ENCODE measurements at places on chromosomes 6 and 20. TPM values are rescaled to one million over a fixed set of nuclear protein-coding genes. Genes with fewer than 3 reads are reported as not detected.

Gene GJA10
- not detected for total RNA-seq

Gene NHLRC1
- 1.2 TPM for total RNA-seq

Gene GLP1R
- total RNA-seq: not detected

Gene MAS1
- total RNA-seq: not detected

Gene TGM3
- total RNA-seq: not detected

Gene HTR1E
- total RNA-seq: not detected

Gene FRS3
- 6.8 TPM for total RNA-seq

Gene C6orf118
- total RNA-seq: not detected

Gene UST
- total RNA-seq: 25.7 TPM

Gene FAM162B
- total RNA-seq: 2.0 TPM

Gene SLC26A8
- not detected for total RNA-seq

Gene ZBTB12
- total RNA-seq: 0.98 TPM

Gene KCNK16
- not detected for total RNA-seq

Gene HTR1B
- total RNA-seq: not detected

Gene TSBP1
- total RNA-seq: not detected

Gene SAMD5
- 1.5 TPM for total RNA-seq

Gene BCAS4
- total RNA-seq: 1.0 TPM

Gene SPATA25
- 2.3 TPM for total RNA-seq

Gene GNAS-AS1
- 0.34 TPM for total RNA-seq

Gene OARD1
- total RNA-seq: 20.9 TPM

Gene SYNDIG1
- total RNA-seq: 0.17 TPM

Gene MTHFD1L
- total RNA-seq: 3.3 TPM

Gene MUCL3
- not detected for total RNA-seq

Gene DDO
- total RNA-seq: 5.6 TPM

Gene FIG4
- 14.1 TPM for total RNA-seq

Gene SEL1L2
- total RNA-seq: 1.1 TPM

Gene TBX18
- total RNA-seq: 32.4 TPM

Gene PDYN
- not detected for total RNA-seq

Gene RGS17
- 6.2 TPM for total RNA-seq

Gene SNTA1
- 144 TPM for total RNA-seq

Gene LRRN4
- not detected for total RNA-seq

Gene PARD6B
- total RNA-seq: 2.2 TPM

Gene LTB
- 0.85 TPM for total RNA-seq

Gene WFDC5
- not detected for total RNA-seq

Gene DPPA5
- total RNA-seq: not detected

Gene OVOL2
- total RNA-seq: not detected

Gene MED23
- 32.3 TPM for total RNA-seq

Gene TXLNB
- total RNA-seq: 0.57 TPM

Gene GPR31
- total RNA-seq: not detected

Gene DEFB119
- not detected for total RNA-seq

Gene ANGPT4
- 2.3 TPM for total RNA-seq

Gene PRICKLE4
- total RNA-seq: 3.8 TPM

Gene TSPO2
- not detected for total RNA-seq

Measured in subcutaneous adipose tissue (tissue), 4 donors.